ENCODE measurements at places on chromosomes 4 and X.

DNA sequence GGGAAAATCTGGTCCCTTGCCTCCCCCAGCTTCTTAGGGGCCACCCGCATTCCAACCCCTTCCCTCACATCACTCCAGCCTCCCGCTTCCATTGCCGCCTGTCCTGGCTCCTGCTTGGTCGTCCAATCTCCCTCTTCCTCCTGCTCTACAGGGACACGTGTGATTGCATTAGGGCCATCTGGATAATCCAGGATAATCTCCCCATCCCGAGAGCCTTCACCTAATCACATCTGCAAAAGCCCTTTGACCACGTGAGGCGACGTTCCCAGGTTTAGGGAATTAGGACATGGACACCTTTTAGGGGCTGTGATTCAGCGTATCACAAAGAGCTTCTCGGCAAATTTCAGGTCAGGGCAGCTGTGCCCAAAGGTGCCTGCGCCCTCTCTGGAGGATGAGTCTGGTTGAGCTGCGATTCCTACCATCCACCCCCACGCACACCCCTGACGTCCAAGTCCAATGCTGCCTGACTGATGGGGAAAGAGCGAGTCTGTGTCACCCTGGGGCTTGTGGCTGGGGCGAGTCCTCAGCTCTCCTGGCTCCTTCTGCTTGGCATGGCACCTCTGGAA, 104.6 kb downstream of the PSAPL1 start:
- DNase-seq = no peak

- no peak for DNase-seq
Measured at GRCh38 chr4:172865531-172866127, 303.0 kb upstream of the GALNT7 start.

- no peak for DNase-seq
Measured at GRCh38 chr4:182819751-182820150, 97.4 kb downstream of the DCTD start.

DNA sequence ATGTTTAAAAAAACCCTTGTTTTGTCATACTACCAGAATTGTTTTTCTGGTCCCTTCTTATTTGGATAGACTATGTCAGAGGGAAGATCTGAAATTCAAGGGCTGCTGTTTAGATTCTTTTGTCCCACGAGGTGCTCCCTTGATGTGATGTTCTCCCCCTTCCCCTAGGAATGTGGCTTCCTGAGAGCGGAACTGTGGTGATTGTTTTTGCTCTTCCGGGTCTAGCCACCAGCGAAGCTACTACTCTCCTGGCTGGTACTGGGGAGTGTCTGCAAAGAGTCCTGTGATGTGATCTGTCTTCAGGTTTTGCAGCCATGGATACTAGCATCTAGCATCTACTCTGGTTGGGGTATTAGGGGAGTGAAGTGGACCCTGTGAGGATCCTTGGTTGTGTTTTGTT, 271.1 kb downstream of the DCAF12L2 start:
- DNase-seq = no peak

DNA sequence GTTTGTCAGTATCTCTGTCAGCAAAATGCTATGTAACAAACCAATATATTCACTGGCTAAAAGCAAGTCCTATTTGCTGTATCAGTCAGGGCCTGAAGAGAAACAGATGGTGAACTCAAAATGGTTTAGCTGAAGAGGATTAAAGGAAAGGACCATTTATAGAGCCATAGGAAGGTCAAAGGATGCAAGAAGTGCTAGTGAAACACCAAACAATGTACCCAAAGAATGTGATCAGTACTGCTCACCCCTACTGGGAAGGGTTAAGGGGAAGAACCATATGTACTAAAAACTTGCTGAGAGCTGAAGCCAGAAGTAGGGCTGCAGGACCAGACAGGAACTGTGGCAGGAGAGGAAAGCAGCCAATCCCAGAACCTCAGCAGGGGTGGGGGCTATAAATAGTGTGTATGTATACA, 479.3 kb downstream of the INPP4B start:
- DNase-seq = no peak

- no peak for DNase-seq
Measured at GRCh38 chr4:106704253-106704870, 331.8 kb downstream of the DKK2 start.

GRCh38 chr4:110005461-110006056, 92.9 kb downstream of the EGF start:
- DNase-seq = no peak

DNA sequence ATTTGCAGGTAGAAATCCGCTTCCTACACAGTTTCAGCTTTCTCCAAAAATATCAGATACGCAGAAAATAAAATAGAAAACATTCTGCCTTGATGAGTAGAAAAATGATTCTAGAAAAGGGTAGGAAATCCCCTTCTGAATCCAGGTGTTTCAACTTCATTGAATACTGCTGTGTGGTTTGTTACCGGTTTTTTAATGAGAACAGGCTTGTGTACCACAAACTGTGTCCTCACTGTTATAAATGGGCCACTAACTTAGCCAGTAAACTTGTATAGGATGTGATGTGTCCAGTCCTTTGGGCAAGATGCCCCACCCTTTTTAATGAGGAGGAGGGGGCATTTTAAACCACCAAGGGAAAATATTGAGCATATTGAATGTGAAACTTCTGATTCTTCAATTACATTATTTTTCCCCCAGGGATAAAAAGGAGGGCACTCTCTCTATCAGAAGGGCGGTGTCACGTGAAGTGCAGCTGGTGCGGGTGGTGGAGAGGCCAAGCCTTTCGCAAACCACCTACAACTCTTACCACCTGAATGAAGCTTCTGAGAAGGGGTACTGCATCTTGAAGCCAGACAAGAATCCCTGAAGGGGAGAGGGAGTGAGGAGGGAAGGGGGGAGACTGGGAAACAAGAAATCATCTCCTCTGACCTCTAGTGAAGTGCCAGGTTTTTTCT, 4.5 kb downstream of the CXXC4 start:
- no peak for DNase-seq

- no peak for DNase-seq
Measured at GRCh38 chr4:132169660-132170059, 979.4 kb upstream of the PCDH10 start.

GRCh38 chrX:40784516-40785151, 49.3 kb upstream of the MED14 start:
- no peak for DNase-seq

GRCh38 chr4:146072376-146072775, 103.1 kb upstream of the LSM6 start:
- no peak for DNase-seq

- DNase-seq = no peak
Measured at GRCh38 chrX:130952266-130953043, 49.4 kb upstream of the ENOX2 start.

DNA sequence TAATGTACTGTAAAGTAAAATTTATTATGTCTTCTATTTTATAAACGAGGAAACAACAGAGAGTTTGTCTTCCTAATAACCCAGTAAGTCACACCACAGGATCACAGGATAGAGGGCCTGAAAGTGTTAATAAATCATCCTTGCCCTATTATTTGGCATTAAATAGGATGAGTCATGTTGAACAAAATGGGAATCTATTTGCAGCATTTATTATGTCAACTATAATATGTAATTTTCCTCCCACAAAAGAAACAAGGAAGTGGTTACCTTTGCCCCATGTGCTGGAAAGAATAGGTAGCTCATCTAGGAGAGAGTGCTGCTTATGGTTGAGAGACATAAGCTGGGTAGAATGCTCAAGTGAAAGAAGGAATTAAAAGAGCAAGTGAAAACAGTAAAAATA, 237.6 kb upstream of the NDST3 start:
- no peak for DNase-seq

GRCh38 chr4:7646384-7647061, 211.8 kb upstream of the PSAPL1 start:
- no peak for DNase-seq

GRCh38 chr4:34365946-34366345, 1878.4 kb downstream of the ARAP2 start:
- DNase-seq = no peak

DNA sequence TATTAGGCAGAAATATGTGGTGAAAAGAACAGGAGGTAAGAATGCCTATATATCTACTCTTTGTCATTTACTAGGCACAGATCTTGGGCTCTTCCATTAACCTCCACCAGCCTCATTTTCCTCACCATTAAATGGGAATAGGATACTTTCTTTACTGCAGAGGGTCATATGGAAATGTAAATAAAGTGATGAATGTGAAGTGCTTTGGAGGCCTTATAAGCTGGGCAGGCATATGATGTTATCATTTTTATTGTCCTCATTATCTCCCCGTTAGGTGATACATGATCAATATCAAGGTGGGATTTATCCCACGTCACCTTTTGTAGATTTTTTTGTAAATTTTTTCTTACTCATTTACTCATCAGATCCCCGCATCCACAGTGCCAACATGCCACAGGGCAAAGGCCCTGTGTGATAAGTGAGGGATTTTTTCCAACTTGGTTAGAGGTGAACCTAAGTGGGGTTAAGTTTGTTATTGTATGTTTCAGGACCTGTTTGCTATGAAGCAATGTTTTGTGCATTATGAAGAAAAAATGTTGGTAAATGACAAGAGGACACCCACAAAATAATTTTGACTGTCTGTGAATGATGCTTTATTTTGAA, 107.8 kb downstream of the SLC4A4 start:
- DNase-seq = no peak

GRCh38 chr4:173531086-173531965, 1.3 kb upstream of the HAND2 start:
- no peak for DNase-seq

DNA sequence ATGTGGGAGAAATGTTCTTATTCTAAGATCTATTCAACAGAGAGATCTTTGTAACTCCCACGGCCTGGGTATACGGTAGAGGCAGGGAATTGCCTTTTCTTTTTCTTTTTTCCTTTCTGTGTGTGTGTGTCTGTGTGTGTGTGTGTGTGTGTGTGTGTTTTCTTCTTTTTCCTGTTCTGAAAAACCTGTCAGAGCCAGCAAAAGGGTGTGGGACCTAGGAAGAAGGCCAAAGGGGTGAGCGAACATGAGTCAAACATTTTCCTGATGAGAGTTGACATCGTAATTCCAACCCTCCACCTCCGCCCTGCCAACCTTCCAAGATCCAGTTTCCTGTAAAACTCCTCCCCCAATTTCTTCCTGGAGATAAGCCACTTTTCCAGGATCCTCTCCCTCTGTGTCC, 2.8 kb upstream of the CHIC2 start:
- no peak for DNase-seq

DNA sequence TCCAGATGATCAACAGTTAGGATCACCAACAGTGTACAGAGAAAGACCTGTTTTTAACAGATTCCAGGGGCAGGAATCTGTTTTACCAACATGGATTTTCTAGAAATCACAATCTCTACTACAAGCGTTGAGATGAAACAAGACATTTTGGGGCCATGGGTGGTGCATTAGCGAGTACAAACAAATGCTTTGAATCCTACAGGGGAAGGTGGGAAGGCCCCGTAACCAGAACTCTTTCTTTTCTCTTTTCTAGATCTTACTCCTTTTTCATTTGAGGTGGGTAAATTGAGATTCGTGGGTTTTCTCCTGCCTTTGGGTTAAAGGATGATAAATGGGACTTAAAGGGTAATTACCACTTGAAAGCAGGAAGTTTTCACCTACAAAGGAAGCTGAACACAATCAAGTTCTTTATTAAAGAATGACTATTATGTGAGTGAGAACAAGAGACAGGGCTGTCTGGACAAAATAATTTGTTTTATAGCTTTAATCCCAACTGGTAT, 189.9 kb upstream of the ANXA3 start:
- no peak for DNase-seq

GRCh38 chrX:48890934-48891401, 6.6 kb downstream of the TIMM17B start:
- DNase-seq = no peak

DNA sequence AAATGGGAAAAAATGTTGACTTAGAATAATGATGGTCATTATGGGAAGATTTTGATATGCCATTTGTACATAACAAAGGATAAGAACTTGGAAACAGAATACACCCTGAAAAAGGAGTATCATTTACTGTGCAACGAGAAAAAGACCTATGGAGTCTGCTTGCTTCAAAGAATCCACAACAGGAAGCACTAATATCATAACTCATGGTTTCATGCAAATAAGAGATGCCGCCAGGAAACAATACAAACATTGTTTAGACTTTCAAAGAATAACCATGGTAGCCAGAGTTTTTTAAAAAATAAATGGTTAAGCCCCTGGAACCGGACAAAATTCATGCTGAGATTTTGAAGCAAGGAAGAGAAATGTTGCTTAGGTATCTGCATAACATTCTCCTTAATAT, 139.9 kb upstream of the ETNPPL start:
- DNase-seq = no peak

DNA sequence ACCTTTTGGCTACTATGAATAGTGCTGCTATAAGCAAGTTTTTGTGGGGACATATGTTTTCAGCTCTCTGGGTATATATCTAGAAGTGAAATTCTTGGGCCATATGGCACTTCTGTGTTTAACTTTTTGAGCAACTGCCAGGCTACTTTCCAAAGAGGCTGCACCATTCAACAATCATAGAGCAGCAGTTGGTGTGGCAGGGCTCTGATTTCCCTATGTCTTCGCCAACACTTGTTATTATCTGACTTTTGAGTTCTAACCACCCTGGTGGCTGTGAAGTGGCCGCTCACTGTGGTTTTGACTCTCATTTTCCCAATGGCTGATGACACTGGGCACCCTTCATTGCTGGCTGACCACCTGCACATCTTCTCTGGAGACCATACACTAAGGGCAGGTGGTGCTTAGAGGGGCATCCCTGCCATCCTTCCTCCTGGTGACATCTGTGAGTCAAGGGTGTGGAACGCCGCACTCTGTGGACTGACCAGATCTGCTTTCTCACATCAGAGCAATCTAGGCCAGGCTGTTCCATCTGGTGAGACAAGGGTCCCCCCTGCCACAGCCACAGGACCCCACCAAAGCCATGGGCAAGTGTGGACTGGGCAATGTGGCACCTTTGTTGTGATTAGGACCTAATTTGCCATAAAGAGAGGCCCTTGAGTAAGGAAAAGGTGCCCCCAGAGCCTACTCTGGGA, 49.6 kb downstream of the ZFYVE28 start:
- no peak for DNase-seq

DNA sequence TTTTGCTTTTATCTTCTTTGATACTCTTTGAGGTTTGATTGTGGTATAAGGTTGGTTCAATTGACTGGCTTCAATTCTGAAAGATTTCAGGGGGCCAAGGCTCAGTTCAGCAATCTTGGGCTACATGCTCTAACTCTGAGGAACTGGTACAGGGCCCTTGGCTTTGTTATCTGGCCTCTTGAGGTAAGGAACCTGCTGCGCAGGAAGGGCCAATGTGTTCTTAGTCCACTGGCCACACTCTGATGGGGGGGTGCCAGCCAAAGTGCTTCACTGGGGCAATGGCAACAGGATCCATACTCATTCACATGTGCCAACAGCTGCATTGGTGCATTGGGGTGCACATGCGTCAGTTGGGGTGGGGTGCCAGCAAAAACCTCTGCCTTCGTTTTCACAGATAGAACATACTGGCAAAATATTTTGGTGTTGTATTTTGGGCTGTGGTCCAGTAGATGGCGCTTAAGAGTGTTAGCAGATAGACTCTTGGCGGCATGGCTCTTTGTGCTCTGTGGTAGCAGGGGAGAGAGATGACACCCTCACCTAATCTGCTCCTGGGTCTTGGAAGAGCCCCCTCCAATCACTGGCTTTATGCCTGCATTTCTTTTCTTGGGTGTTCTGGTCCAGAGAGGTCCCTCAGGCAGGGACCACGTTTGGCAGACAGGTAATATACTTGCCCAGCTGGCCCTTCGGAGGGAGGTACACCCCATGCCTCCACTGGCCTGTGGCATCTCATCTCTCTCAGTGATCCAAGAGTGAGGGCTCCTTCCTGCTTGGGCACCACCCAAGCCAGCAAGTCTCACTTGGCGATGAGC, 42.9 kb downstream of the NDST3 start:
- no peak for DNase-seq

GRCh38 chr4:33961761-33962160, 2282.6 kb downstream of the ARAP2 start:
- DNase-seq = no peak

- no peak for DNase-seq
Measured at GRCh38 chrX:107551546-107551945, 76.8 kb upstream of the PRPS1 start.

Measured in stimulated activated CD8-positive, alpha-beta memory T cell treated with anti-CD3 and anti-CD28 coated beads, Interleukin-15, amount 100 ng/mL, for 4 hours (primary cell).